ENCODE measurements at places on chromosomes 3 and 15. TPM values are rescaled to one million over a fixed set of nuclear protein-coding genes. Genes with fewer than 3 reads are reported as not detected.

DNA sequence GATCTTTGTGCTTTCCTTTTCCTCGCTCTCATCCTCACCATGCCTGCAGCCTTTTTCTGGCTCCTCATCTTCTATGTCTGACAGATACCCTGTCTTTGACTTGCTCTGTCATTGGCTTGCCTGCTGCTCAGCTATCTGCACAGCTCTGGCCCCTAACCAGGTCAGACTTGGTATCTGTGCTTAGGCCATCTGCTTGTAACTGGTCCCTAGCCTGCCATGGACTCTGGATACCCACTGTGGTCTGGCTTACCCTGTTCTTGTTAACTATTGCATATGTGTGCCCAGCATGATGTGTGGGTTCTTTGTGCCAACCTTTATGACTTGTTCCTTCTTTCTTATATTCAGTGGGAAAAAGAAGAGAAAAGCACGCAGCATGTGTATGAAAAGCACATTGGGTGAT is 109.7 kb upstream of the ROPN1 start:
- H3K27ac ChIP-seq = no peak overlapping the region
- no peak for DNase-seq
- H3K36me3 ChIP-seq = no peaks in the 10 kb centered on the region

GRCh38 chr3:182503401-182503800 is 289.9 kb upstream of the ATP11B start:
- H3K27ac ChIP-seq = no peak overlapping the region
- no peaks in the 10 kb centered on the region for H3K27me3 ChIP-seq
- no peaks in the 10 kb centered on the region for H3K36me3 ChIP-seq

DNA sequence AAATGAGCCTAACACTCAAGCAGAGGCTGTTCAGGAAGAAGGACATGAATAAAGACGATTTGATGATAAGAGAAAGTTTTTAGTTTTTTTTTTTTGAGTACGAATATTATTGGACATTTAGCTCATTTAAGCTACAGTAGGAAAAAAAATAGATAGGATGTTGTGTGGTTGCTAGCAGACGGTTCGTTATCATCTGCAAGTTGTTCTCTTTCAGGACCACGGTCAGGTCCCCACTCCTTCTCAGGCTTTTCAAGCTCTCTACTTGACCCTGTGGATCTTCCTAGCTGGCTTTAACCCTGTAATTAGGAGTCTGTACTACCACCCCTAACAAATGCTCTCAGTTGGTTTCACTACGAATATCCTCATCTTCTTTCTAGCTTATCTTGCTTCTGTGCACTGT is 1.1 kb downstream of the KCNH8 start:
- H3K4me1 ChIP-seq = peaks cover 9% of the 10 kb centered on the region
- peaks cover 44% of the 10 kb centered on the region for H3K27me3 ChIP-seq
- DNase-seq = no peak
- H3K36me3 ChIP-seq = no peaks in the 10 kb centered on the region
- no peak overlapping the region for H3K4me3 ChIP-seq

DNA sequence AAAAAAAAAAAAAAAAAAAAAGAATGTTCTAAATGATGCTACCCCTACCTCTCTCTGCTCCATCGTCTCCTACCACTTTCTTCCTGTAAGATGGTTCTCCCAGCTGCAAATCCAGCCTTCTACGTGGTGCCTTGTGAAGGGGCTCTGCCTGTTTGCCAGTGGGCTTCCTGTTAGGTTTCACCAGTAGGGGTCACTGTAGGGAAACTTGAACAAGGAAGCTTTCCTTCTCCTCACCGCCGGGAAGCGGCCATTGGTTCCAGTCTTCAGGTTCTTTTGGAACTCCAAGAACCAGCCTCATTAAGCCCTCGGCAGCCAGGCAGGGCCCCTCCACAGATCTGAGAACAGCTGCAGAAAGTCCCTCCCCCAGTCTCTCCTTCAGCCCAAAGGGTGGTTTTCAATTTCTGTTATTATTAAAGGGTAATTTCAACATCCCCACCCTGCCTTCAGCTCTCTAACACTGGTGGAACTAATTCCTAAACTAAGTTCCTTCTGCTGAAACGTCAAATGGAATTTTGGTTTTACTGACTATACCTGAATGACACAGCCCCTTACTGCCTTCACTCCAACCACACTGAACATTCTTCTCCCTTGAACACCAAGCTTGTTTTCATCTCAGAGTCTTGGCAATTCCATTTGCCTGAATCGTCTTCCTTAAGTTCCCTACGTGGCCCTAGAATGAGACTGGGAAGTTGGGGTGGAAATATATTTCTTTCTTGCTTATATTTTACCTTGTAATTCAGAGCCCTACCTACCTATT is 13.5 kb downstream of the MCCC1 start:
- H3K27me3 ChIP-seq = no peaks in the 10 kb centered on the region
- peaks cover 3% of the 10 kb centered on the region for H3K4me1 ChIP-seq
- H3K36me3 ChIP-seq = peaks cover 46% of the 10 kb centered on the region
- H3K4me3 ChIP-seq = no peak overlapping the region
- DNase-seq = no peak
- H3K27ac ChIP-seq = no peak overlapping the region

DNA sequence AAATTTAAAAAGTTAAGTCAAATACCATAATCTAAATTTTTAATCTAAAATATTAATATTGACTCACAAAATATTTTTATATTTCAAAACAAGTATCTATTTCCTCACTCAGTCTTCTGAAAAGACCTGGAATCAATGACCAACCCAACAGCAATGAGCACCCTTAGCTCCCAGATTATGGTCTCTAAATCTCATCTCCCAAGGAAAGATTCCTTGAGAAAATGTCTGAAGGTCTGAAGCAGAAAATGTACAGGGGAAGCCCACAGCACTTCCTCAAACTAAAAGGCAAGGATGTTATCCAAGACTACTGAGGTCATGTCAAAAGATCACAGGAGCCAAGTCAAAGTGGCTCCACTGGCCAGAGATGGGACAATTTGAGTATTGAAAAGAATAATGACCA is 51.0 kb upstream of the SLCO2A1 start:
- H3K4me3 ChIP-seq = no peak overlapping the region
- no peak overlapping the region for H3K27ac ChIP-seq
- no peaks in the 10 kb centered on the region for H3K27me3 ChIP-seq
- no peaks in the 10 kb centered on the region for H3K36me3 ChIP-seq

DNA sequence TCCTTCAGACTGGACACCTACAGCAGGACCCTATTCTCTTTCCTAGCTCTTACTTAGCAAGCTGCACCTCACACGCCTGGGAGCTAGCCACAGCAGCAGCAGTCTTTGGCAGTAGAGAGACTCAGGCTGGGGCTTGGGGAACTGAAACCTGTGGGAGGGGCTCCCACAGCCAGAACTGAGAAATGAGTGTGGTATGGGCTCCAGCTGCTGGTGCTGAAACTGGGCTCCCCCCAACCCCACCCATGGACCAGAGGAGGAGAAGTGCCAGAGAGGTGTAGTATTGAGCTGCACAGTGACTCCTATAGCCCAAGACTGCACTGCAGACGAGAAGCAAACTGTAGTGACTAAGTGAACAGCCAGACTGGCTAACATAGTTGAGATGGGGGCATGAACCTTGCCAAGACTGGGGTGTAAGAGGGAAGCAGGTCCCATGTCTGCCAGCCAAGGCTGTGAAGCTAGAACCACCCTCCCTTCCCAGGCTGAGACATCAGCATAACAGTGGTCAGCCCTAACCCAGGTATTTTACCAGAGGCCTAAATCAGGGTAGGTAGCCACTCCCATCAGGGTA is 62.5 kb downstream of the MYO5A start:
- no peaks in the 10 kb centered on the region for H3K27me3 ChIP-seq
- H3K4me1 ChIP-seq = peaks cover 32% of the 10 kb centered on the region
- H3K36me3 ChIP-seq = peaks cover 8% of the 10 kb centered on the region
- no peak overlapping the region for H3K27ac ChIP-seq
- peak; percentile 57 for DNase-seq

GRCh38 chr15:92578096-92578835 is 77.3 kb downstream of the FAM174B start:
- no peak for DNase-seq
- H3K27ac ChIP-seq = no peak overlapping the region
- H3K4me3 ChIP-seq = no peak overlapping the region
- no peaks in the 10 kb centered on the region for H3K36me3 ChIP-seq
- peaks cover 4% of the 10 kb centered on the region for H3K27me3 ChIP-seq
- no peaks in the 10 kb centered on the region for H3K4me1 ChIP-seq

GRCh38 chr3:187551416-187551815 is 118.8 kb downstream of the SST start:
- no peak overlapping the region for H3K27ac ChIP-seq
- DNase-seq = no peak
- peaks cover 8% of the 10 kb centered on the region for H3K27me3 ChIP-seq
- H3K36me3 ChIP-seq = no peaks in the 10 kb centered on the region
- H3K4me3 ChIP-seq = no peak overlapping the region
- no peaks in the 10 kb centered on the region for H3K4me1 ChIP-seq

DNA sequence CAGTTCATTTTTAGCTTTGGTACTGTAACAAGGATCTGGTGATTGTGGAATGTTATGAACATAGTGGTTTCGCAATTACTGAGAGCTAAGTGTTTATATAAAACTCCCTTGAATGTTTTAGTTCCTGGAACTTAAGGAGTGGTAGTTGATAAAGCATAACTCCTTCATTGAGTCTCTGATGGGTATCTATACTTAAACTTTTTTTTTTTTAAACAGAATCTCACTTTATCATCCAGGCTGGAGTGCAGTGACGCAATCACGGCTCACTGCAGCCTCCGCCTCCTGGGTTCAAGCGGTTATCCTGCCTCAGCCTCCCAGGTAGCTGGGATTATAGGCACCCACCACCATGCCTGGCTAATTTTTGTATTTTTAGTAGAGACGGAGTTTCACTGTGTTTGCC is 11.3 kb downstream of the PRKCI start:
- H3K4me3 ChIP-seq = no peak overlapping the region
- DNase-seq = no peak
- H3K27ac ChIP-seq = no peak overlapping the region
- H3K36me3 ChIP-seq = peaks cover 14% of the 10 kb centered on the region
- H3K4me1 ChIP-seq = peaks cover 4% of the 10 kb centered on the region
- no peaks in the 10 kb centered on the region for H3K27me3 ChIP-seq

- H3K27me3 ChIP-seq = no peaks in the 10 kb centered on the region
- no peak overlapping the region for H3K4me3 ChIP-seq
- no peak overlapping the region for H3K27ac ChIP-seq
- DNase-seq = no peak
- H3K4me1 ChIP-seq = no peaks in the 10 kb centered on the region
Measured at GRCh38 chr3:45480218-45480617, 91.8 kb downstream of the LARS2 start.

DNA sequence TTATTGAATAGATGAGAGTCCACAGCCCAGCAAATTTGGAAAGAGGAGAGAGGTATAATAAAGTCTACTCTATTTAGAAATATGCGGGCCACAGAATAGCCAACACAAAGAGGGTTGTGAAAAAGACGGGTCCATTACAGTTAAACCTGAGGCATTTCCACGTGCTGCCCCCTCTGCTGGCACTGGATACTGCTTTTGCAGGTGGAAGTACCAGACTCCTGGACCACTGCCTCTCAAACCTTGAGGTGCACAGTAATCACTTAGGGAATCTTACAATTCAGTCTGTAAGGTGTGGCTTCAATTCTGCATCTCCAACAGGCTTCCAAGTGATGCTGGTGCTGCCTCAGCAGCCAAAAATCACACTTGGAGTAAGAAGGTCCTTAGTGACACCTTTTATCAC is 3.0 kb upstream of the TFDP2 start:
- no peaks in the 10 kb centered on the region for H3K36me3 ChIP-seq
- H3K4me1 ChIP-seq = peaks cover 17% of the 10 kb centered on the region
- no peak overlapping the region for H3K27ac ChIP-seq

DNA sequence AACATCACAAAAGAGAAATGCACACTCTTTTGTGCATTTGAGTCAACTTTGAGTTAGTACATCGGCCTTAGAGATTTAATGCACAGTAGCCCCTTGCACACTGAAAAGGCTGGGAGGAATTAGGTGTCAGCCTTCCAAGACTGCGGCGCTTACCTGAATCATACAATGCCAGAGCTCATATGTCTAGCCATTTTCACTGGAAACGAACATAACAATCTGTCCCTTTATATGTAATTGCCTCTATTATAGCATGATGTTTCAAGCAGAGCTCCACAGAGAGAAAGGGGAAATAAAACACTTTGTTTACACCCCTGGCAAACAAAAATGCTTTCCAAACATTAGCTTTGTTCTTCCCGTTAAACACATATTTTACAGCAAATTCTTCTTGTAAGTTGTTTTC is 315.7 kb upstream of the SLCO3A1 start:
- no peak overlapping the region for H3K4me3 ChIP-seq
- DNase-seq = no peak
- peaks cover 4% of the 10 kb centered on the region for H3K27me3 ChIP-seq
- H3K4me1 ChIP-seq = no peaks in the 10 kb centered on the region
- H3K36me3 ChIP-seq = no peaks in the 10 kb centered on the region
- no peak overlapping the region for H3K27ac ChIP-seq

DNA sequence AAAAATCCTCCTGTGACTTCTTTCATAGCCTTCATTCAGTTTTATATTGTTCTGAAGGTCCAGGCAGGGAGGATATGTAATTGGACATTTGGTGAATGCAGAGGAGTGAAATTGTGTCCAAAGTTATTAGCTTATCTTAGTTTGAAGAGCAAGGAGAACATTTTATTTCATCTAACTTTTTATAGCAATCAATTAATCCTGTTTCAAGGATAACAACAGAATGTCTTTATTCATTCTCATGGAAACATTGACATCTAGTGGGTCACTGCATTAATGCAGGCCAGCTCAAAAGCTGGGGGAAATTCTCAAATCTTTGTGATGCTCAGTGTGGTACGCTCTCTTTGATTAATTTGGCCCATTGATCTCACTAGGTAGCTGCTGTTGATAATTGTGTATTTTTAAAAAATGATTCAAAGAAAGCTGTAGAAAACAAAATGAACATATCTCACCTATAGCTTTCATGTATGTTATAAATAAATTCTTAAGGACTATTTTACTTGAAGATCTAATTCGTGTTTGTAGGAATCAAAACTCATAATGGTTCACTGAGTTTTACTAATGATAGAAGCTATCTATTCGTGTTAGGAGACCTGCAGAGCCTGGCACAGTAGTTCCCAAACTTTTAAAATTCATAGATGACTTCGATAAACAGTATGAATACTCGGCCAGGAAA is 150.8 kb upstream of the KCNMB2 start:
- H3K27ac ChIP-seq = no peak overlapping the region
- no peak for DNase-seq
- no peak overlapping the region for H3K4me3 ChIP-seq
- H3K36me3 ChIP-seq = no peaks in the 10 kb centered on the region

- H3K4me1 ChIP-seq = peaks cover 82% of the 10 kb centered on the region
- peaks cover 58% of the 10 kb centered on the region for H3K36me3 ChIP-seq
- no peak for DNase-seq
- H3K4me3 ChIP-seq = no peak overlapping the region
- H3K27me3 ChIP-seq = no peaks in the 10 kb centered on the region
- H3K27ac ChIP-seq = peak overlapping the region; percentile 83
Measured at GRCh38 chr15:63231206-63231605, 41.8 kb downstream of the RAB8B start.

DNA sequence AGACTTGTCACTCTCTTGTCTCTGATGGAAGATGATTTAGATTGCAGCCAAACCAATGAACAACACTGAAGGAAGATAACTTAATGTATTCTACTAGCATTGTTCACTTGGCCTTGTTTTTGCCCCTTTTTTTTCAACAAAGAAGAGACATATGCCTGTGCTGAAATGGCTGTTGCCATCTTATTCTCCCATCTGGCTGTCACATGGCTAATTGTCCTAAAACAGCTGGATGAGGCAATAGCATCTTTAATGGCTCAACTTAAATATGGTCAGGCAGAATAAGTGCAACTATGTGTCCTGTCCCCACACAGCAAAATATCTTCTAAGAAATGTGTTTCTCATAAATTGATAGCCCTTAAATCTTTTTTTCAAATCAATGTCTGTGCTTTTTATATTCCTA is 576.9 kb downstream of the TUSC7 start:
- H3K27ac ChIP-seq = no peak overlapping the region

DNAH12 gene
- total RNA-seq = 0.08 TPM

SLC26A6 gene
- total RNA-seq = 16.6 TPM

P4HTM gene
- 20.7 TPM for total RNA-seq

ATP8B4 gene
- 3.5 TPM for total RNA-seq

CFAP91 gene
- total RNA-seq = 0.28 TPM

RAB5A gene
- total RNA-seq = 54.2 TPM

SLC22A14 gene
- total RNA-seq = not detected

TRIM42 gene
- not detected for total RNA-seq

TTLL13 gene
- 0.41 TPM for total RNA-seq

All from activated naive CD8-positive, alpha-beta T cell treated with anti-CD3 and anti-CD28 coated beads for 36 hours (primary cell).